Fibroblast of skin of right quadriceps (primary cell): ENCODE measurements at places on chromosomes 16 and 17.

DNA sequence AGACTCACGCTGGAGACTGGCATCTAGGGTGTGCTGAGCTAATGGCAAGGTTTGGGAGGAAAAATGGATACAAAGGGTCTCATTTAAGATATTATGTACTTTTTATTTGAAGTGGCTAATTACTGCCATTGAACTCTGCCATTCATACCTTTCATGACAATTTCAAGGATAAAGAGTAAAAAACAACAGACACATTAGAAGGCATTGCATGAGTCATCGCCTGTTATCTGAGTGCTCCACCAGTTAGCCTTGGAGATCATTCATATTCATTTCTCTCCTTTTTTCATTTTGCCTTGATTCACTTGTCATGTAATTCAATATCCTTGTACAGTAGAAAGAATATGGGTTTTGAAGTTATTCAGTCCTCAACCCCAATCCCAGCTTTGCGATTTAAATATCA is 109.5 kb downstream of the CDH8 start:
- no peak for DNase-seq

DNA sequence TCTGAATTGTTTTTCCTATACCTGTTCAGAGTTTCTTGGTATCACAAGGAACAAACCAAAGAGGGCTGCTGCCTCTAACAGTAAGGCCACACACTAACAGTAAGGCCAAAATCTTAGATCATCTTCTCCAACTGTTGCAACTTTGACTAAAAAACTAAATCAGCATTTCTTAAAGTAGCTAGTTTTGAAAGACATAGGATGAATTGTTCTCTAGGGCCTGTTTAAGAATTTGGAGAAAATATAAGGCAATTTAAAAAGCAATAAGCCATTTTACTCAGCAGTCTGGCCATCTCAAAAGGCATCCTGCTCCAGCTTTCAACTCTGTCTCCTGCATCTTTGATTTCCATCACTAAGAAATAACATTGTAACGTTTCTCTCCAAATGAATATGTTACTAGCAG is 105.0 kb upstream of the MON1B start:
- DNase-seq: no peak

GRCh38 chr17:49869038-49869374 is 21.1 kb upstream of the TAC4 start:
- no peak for DNase-seq

DNA sequence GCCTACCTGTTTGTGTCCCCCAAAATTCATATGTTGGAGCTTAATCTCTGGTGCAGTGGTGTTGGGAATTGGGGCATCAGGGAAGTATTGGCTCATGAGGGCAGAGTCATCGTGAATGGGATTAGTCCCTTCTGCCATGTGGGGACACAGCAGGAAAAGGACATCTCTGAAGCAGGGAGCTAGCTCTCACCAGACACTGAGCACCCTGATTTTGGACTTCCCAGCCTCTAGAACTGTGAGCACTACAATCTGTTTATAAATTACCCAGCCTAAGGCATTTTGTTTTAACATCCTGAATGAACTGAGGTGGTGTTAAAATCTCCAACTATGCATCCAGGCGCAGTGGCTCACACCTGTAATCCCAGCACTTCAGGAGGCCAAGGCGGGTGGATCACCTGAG is 206.0 kb downstream of the SEC14L1 start:
- DNase-seq: no peak

DNA sequence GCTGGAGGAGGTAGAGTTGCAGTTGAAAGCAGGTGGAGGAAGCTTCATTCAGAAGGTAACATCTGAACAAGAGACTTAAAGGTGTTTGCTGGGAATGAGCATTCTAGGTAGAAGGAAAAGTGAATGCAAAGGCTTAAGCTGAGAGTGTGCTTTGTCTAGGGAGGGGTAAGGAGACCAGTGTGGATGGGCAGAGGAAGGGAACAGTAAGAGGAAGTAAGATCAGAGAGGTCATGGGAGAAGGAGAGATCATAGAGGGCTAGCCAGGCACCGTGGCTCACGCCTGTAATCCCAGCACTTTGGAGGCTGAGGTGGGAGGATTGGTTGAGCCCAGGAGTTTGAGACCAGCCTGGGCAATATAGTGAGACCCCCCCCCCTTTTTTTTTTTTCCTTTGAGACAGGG is 3.3 kb downstream of the STX4 start:
- no peak for DNase-seq

DNA sequence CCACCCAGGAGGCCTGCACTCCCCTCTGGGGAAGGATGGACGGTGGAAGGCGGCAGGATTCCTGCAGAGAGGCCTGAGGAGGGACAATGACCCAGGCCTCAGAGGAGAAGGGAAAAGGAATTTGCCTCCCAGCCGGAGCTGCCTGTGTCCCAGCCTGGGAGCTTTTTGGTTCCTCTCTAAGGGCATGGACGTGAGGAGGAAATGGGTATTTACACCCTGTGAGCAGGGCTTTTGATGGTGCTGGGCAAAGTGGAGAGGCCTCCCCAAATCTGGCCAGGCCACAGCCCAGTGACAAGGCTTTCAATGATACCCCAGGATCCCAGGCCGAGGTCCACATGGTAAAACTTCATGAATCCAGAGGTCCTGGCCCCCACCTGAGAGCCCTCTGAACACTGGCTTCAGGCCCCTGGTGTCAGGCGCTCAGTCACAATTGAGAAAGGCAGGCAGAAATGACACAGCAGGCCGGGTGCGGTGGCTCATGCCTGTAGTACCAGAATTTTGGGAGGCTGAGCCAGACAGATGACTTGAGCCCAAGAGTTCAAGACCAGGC is 56.0 kb upstream of the DOC2B start:
- no peak for DNase-seq

DNA sequence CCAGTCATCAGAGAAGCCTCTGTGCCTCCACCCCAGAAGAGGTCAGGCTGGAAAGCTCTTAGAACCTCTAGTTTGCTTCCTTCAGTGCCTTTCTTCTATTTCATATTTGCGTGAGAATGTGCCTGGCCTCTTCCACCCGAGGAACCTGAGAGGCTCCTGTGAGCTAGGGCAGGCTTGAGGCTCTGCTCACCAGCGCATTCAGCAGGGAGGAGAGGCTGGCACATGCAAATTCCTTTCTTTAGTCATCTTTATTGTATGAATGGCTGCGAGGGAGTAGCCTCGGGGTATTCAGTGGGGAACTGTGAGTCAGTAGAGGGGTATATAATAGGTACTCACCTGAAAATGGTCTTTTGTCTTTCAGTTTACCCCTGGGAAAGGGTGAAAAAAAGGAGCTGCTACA is 268.3 kb downstream of the ABCC12 start:
- peak; percentile 34 for DNase-seq

DNA sequence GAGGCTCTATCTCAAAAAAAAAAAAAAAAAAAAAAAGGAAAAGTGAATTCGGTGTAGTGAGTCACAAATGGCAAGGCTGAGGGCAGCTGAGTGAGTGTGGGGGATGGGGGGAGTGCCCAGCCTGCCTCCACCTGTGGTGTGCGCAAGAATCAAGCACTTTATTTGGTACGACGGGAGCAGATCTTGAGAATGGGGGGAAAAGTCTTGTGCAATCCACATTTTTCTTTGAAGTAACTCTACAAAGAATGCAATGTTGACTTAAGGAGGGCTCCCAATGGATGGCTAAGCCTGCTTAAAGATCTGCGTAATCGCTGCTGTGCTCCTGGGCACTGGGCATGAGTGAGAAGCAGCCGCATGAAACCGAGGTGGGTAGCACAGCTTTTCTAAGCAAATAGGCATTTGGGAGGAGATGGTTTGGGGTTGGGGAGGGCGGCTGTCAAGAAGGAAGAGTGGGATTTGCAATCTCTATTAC is 28.2 kb downstream of the ATP2C2 start:
- DNase-seq: no peak

DNA sequence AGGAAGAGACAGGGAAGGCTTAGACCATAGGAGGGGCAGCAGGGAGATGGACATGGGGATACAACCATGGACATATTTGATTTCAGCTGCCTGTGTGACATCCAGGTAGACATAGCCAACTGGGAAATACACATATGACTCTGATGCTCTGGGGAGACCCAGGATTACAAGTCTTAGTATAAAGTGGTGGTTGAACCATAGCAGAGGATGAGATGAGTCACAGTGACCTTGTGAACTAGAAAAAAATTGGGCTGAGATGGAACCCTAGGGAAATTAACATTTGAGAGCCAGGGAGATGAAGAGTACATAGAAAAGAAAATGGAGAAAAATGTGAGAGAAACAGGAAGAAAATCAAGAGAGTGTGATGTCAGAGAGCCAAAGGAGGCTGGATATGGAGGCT is 10.2 kb downstream of the MARCHF10 start:
- peak; percentile 39 for DNase-seq

- DNase-seq: no peak
These were observed 253.6 kb downstream of the C16orf95 start for GRCh38 chr16:87063543-87063942.

DNA sequence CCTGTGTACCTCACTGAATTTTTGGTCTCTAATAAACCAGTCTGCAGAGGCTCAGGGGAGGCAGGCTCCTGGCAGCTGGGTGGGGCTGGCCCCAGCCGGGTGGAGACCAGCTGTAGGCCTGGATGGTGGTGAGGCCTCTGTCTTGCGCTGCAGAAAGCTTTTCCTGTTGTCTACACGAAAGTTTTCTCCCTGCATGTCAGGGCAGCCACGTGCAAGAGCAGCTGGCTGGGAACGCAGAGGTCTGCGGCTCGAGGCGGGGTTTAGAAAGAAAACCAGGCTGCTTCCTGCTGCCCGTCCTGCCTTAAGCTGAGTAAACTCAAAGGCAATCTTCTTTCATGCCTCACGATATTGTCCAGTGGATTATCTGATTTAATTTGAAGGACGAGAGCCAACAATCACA is 2.4 kb downstream of the SERPINF1 start:
- DNase-seq: peak; percentile 68

DNA sequence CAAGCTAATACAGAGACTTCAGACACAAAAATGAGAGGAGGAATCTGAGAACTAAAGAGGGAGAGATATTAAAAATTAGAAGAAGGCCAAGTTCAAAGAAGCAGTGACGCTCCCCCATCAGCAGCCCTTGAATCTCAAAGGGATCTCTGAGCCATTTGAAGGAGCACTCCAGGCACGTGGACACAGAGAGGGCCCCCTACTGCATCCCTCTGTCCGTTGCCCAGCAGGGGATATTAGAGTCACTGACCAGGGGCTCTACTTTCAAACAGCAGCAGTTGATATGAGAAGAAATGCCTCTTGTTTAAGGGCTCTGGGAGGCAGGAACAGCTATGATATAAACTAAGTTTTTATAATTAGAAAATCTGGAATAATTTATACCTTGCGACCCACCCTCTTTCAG is 479.0 kb upstream of the SALL1 start:
- no peak for DNase-seq

DNA sequence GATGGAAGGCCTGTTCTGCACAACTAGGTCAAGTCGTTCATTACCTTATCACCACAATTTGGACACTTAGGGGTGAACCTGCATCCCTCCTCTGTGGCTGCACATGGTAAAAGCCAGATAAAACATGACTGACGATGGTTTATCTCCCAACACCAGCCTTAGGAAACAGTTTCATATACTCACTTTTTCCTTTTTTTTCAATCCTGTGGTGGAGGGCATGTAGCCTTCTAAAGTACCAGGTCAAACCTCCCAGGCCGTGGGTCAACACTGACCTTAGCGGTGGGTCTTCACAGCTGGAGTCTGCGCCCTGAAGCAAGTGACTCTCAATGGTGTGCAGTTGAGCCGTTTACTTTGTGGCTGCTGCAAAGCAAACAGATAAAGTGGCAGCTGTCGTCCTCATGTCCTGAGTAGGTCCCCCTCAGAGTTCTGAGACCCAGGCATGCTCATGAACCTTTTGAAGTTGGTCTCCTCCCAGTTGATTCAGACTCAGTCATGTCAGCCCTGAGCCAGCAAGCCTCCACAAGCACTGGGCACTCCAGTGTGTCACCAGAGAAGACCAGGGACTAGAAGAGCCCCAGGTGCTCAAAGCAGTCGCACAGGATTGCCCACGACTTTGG is 5.9 kb downstream of the FAHD1 start:
- DNase-seq: no peak

DNA sequence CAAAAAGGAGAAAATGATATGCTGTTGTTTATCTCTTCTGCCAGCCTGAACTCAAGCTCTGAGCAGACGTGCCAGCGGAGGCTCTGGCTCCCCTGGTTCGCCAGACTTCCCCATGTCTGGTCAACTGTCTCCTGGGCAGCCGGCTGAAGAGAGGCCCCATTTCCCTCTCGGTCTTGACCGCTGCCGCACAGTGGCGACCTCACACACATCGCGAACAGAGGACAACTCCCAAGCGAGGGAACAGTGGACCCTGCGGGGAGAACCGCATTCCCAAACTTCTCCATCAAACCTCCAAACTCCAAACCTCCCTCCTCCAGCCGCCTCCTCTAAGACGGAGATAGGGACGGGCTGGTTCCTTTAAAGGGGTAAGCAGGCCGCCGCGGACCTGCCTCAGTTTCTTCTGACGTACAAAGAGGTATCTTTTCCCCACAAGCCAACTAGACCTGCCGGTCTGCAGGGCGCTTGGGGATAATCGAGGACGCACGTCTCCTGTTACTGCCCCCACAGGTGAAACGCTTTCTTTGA is 24.9 kb upstream of the RFFL start:
- DNase-seq: peak; percentile 9

- DNase-seq: no peak
These were observed 2.1 kb downstream of the SPAG9 start for GRCh38 chr17:51118330-51119195.

- DNase-seq: no peak
These were observed 722 bp downstream of the RASL10B start for GRCh38 chr17:35731917-35732805.

DNA sequence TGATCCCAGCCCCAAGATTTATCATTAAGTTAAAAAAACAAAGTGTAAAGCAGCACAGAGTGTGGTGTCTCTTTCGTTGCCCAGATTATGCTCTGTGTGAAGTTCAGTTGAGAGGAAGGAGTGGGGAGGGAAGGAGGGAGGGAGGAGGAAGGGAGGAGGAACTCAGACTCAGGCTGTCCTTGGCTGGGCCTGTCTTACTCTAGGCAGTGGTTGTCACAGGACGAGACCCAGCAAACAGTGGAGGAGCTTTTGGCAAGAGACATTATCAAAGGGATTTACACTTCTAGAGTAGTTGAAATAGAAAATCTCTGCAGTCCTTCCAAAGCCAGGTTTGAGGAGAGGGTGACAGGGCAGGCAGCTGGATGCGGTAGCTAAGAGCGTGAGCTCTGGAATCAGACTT is 27.8 kb downstream of the KNOP1 start:
- DNase-seq: no peak

DNA sequence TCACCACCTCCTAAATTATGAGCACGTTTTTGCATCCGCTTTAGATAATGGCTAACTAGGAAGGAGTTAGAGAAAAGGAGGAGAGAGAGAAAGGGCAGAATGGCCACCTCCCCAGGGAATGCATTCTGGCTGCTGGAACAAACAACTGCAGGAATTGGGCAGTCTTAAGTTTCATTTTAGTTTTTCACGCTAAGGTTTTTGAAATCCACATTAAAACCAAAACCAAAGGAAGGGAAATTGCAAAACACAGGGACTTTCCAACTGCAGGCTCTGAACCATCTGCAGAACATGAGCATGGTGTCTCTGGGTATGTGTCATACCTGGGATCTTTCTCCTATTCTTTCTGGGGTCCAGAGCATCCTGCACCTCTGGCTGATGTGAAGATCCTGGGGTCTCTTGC is 12.1 kb upstream of the CCL8 start:
- peak; percentile 39 for DNase-seq

GRCh38 chr17:33929181-33929724 is 325.8 kb upstream of the CCL2 start:
- DNase-seq: no peak

- no peak for DNase-seq
These were observed 1.1 kb downstream of the PRSS33 start for GRCh38 chr16:2786061-2786825.

- no peak for DNase-seq
These were observed 59.8 kb downstream of the CYTH1 start for GRCh38 chr17:78722246-78722761.
